ENCODE measurements at places on chromosomes 12 and 14.

- no peak for DNase-seq
Observed at GRCh38 chr12:57614178-57614947, 3.1 kb downstream of the ARHGEF25 start.

- DNase-seq, result no peak
Observed at GRCh38 chr12:67751381-67751928, 102.9 kb downstream of the DYRK2 start.

DNA sequence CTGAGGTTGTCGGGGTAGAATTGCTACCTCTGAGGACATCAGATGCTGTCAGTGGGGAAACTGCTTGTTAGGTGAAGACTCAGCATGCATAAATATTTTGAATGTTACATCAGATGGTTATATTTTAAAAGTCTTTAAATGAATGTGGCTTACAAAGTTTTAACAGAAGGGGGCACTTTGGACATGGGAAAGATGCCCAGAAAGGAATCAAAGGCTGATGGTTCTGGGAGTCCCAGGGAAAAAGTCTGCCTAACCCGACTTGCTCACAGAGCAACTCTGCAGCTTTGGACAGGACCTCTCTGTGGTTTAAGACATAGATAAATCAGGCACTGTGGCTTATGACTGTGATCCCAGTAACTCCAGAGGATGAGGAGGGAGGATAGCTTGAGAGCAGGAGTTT lies 474.9 kb downstream of the ATP23 start:
- DNase-seq, result no peak

DNA sequence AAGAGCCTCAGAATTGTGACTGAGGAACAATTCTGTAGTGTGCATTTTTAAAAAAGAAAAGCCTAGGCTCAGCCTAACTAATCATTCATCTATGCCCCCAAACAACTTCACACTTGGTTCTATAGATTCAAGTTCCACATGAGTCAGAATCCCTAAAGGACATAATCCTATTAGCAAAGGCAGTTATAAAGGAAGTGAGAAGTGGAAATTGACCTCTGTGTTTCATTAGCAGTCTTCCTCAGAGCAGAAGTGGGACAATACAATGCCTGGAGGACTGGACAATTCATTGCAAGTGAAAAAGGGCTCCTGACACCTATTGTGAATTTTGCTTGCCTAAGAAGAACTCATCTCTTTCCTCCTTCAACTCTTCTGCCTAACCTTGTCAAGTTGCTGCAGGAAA lies 222.3 kb downstream of the PTPRO start:
- DNase-seq, result no peak

All from trophoblast cell (in vitro differentiated cells and primary cell).